NCI-H1436 treated with DMSO at 0.1 percent for 48 hours (cell line): ENCODE measurements at places on chromosomes 3 and 15.

DNA sequence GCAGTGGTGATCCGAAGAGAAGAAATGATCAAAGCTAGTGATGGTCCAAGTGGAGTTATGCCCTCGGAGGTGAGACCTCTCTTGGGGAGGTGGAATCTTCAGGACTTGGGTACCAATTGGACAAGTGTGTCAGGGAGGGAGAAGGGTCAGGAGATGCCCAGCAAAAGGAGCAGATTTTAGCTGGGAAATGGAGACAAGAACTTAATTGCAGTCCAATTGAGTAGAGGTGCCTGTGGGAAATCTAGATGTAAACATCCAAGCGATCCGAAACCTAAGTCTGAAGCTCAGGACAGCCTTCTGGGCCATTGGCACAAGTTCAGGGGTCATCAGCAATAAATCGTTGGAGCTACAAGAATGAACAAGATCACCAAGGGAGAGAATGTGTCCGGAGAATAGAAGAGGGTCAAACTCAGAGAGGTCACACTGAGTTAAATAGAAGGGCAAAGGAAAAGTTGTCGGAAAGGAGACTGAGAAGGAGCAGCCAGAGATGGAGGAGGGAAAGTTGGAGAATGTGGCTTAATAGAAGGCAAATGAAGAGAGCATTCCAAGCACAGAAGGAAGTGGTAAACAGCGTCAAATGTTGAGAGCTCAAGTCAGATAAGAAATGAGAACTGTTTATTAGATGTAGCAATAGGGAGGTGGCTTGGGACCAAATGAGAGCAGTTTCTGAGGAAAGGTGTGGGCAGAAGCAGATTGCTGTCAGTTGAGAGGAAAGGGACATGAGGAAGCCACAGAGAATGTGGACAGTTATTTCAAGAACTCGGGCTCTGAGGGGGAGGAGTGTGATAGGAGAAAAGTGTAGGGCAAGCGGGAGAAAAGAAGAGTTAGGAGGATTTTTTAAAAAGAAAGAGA, 64.2 kb upstream of the FNDC3B start:
- DNase-seq, result no peak

DNA sequence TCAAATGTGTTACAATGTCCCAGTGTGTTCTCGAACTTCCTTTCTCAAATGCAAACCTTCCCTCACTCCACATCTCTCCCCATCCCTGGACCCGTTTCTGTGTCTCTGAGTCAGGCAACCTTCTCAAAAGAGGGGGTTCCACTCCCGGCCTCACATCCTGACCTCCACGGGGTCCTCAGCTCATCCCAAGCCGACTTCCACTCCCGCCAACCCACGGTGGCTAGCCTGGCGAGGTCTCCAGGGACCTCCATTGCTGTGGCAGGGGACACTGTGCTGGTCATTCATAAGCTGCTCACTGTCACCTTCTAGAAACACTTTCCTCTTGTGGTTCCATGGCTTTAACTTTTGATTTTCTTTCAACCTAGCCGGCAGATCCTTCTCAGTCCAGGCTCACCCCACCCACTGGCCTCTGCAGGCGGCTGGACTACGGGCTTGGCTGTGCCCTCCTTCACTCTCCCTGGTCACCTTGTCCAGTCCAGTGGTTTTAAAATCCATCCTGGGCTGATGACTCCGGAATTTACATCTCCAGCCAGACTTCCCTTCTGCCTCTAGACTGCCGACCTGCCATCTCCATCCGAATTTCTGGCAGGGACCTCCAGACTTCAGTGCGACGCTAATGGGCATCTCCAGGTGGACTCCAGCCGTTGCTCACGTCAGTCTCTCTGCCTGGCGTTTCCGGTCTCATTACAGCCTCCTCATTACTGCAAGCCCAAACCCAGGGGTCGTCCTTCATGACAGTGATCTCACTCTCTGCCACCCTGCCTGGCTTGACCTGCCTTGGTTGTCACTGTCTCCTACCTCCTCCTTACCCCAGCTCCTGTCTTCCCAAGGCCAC, 20.0 kb downstream of the ABTB1 start:
- no peak for DNase-seq

DNA sequence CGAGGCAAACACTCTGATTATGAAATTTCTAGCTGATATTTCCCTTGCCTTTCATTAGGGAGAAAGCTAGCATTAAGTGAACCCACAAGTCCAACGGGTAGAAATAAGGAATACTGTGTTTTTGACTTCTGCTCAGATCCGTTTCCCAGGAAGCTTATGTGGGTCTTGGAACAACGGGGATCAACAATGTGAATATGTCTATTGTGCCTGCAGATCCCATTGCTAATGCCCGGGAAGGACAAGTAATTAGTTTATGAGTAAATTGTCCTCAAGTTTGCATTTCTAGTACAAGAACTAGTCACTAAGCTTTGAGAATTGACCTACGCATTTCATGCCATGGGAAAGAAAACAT, 236.4 kb downstream of the UACA start:
- no peak for DNase-seq

GRCh38 chr3:55164191-55164590, 236.3 kb upstream of the LRTM1 start:
- no peak for DNase-seq

DNA sequence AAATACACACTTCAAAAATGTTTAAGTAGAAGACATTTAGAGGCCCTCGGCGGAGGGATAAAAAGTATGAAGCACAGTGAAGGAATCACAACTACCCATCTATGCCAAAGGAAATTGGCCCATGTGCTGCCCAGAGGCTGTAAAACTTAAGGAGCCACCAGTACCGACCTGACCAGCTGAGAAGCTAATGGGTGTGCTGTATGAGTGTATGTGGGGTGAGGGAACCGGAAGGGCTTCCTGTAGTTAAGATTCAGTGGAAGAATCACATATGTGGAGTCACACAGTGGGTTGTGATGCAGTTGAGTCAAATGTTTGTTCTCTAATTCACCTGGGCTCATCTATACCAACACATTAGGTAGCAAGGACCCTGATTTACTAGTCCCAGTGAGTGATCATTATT, 516.0 kb upstream of the IL12A start:
- DNase-seq, result no peak

DNA sequence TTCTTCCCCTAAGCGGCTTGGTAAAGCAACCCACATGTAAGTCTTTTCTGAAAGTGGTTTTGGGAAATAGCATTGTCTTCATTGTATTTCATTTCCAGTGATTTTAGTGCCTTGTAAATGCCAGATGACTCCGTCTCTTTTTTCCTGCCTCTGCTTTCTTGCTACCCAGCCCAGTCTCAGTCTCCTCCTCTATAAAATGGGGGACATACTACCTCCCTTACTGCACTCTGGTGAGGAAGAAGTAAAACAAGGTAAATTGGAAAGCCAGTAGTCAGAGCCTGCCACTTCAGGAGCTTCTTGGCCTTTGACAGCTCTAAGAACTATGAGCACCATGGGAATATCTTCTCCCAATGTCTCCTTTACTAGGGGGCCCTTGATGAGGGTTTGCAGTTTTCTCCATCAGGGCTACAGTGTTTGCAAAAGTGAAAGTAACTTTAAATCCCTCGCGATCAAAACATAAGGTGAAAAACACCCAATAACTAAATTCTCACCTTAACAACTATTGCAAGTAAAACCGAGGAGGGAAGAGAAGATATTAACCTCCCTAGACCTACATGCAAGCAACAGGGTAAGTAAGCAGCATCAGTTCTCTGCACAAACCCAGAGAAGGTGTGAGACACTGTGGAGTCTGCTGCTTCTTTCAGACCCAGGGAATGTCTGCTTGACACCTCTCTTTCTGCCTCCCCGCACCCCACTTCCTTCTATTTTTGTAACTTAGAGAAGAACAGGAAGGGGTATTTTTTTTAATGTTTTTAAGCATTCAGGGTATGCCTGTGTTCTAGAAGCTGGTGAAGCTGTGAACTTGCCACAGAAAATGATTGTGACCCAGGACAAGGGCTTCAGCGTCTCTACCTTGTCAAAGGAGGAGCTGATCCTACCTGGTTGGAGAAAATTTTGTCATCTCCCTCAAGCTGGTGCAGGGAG, 159.1 kb upstream of the EOMES start:
- DNase-seq, result no peak

- no peak for DNase-seq
These were observed 127.5 kb downstream of the OSBPL10 start for GRCh38 chr3:31853580-31853979.

- DNase-seq, result no peak
These were observed 22.2 kb upstream of the RHO start for GRCh38 chr3:129506231-129506742.

GRCh38 chr3:53195602-53196574, 34.9 kb downstream of the PRKCD start:
- DNase-seq, result no peak
